ENCODE measurements at places on chromosomes 5 and 9.

DNA sequence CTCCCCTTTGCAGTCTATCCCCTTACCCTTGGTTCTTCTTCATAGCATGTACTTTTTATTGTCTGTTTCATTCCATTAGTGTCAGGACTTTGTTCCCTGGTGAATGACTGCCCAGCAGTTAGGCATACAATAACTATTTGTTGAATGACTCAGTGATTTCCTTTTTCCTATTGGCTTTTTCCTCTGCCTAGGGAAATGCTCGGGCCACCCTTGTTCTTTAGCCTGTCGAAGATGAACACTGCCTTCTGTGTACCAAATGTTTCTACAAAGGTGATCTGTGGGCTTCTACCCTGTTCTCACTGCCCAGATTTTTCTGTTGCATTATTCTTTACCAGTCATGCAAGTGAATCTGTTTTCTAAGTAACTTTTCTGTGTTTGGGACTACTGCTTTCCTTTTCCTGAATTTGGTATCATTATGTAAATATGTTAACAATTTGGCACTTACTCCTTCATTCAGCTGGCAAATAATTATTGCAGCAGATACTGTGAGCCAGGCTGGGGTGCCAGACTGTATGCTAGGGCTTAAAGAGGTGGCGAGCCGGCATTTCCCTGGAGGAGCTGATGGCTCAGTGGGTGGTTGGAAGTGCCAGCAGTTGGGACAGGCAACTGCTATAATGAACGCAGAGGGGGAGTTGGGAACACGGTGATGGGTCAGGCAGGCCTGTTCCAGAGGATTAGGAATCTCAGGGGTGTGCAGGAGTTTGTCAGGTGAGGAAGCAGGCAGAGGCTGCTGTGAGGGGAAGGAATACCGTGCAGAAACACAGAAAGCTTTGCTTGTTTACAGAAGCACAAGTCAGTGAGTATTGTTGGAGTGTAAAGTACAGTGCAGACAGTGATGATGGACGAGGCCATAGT lies 30.6 kb downstream of the KDM4C start:
- peak; percentile 47 for DNase-seq

- DNase-seq, result no peak
These were observed 383.4 kb downstream of the BRINP1 start for GRCh38 chr9:118985851-118986250.

DNA sequence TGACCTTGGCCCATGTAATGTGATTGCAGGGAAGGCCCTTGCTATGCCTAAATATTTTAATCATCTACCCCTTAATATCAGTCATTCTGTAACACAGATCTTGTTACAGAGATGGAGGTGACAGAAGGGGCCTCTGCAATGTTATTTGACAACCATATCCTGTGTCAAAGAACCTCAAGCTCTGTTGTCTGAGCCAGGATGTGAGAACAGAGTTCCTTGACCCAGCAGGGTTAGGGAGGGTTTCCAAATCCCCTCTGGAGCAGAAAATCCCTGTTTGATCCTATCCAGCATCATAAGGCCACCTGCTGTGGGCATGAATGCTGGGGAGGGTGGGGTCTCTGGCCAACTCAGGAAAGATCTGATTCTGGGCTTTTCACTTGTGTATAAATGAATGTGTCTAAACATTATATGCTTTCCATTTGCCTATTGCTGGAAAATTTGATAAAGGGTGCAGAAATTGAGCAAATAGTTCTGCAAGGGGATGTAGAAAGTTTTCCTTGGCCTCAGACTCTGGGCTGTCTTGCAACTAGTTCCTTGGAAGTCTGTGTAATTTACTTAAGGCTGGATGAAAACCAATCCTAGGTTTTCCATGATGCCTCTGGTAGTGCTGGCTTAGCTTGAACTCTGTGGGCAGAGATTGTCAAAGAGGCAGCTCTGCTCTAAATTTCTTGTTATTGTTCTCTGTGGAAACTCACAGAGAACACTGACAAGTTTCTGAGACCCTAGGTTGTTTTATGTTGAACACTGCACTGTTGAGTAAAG lies 71.0 kb downstream of the PGM5 start:
- DNase-seq, result no peak

DNA sequence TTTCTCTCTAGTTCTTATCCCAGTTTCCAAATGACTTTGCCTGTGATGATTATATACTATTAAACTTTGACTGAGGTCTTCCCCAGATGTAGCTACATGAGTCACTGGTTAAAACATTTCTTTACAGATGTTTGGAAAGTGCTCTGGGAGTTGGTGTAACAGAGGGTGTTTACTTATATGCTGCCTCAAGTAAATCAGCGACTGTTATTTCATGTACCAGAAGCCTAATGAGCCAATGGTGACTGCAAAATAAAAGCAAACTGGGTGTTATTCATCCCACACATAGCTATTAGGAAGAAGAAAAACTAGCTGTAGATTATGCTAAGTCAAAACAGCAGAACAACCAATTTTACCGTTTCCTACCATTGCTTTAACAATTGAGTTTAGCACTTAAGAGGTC lies 929.7 kb upstream of the SEMA6A start:
- no peak for DNase-seq

- no peak for DNase-seq
These were observed 115.6 kb upstream of the ALDH1B1 start for GRCh38 chr9:38276771-38277439.

DNA sequence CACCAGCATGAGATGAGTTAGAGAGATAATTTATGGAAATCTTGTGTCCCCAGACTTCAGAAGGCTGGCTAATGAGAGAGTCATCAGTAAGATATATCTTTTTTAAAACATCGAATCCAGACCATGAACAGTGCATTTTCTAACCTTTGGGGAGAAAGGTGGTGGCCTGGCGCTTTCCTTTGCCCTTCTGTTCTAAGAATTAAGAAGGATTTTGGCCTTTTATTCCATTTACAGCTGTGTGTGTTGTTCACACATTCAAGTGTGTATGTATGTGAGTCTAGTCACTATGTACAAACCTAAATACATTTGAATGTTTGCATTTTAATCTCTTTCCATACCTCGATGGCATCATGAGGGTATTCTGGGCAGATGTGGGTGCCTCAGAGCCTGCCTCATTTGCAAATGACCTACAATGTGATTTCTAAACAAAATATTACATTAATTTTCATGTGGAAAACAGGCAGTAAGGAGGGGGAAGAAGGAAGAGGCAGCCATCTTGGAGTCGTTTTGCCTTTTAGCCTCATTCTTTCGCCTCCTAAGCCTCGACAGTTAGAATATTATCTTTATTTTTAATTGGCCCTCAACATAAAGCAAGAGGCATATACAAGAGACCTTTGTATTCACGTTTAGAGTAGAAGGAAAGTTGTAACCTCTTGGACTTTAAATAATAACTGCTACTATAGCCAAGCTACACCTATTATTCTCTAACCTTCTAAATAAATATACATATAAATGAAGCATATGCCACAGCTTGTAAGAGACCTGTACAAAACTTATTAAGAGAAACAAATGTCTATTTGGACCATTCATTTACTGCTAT lies 125.3 kb upstream of the TMEM161B start:
- no peak for DNase-seq

- peak; percentile 24 for DNase-seq
These were observed 6.9 kb downstream of the FGD3 start for GRCh38 chr9:92954049-92954861.

- DNase-seq, result peak; percentile 86
These were observed 721 bp upstream of the MAML1 start for GRCh38 chr5:179731791-179732411.

GRCh38 chr5:93654676-93655075 lies 71.7 kb downstream of the NR2F1 start:
- DNase-seq, result no peak

- DNase-seq, result no peak
These were observed 20.3 kb downstream of the LPCAT1 start for GRCh38 chr5:1503241-1504068.

DNA sequence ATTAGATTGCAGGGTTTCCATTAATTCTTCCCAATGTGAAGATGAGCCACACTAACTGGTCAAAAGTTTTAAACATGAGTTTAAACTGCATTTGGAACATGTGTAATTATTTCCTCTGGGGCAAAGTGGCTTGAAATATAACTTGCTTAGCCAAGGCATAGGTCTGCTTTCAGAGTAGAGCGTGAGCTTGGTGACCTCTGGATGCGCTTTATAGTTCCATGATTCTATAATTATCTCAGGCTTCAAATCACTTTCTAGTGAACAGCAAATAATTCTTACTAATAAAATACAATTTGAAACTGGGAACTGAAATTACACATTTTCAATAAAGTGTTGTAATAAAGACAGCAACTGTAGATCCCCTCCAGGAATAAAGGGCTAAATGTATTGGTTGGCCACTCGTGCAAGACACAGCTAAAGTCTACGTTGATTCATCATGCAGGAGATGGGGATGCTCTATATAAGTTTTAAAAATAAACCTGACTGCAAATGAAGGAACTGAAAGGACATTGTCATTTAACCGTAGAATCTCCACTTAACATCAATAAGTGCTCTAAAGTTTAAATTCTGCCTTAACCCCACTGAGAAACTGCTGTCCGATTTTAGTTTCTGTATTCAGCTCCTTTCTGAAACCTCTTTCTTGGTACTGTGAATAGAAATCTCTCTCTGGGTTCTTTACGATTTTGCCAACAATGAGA lies 460.0 kb downstream of the PSAT1 start:
- DNase-seq, result no peak

DNA sequence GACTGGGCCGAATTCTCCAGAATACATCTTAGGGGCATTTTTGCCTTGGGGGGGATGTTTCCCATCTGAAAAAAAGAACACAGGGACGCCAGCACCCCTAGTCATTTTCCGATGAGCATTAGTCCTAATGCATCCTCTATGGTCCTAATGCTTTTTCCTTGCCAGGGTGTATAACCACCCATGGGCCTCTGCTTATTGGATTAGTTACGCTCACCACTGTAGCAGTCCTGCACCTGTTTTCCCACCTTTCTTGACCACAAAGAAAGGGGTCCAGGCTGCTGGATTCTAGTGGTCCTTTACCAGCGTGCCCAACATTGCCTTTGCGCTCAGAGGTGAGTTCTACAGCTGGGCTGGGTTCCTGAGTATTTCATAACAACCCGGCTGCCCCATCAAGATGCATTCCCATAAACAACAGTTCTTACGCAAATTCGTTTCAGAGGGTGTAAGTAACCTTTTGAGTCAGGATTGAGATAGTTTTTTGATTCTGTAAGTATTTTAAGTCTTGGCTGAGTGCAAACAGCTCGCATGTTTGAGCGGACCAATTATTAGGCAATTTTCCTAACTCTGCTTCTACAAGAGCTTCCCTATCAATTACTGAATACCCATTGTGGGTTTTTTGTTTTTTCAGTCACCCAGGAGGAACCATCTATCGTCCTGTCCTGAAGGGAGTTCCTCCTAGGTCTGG lies 135.1 kb downstream of the DROSHA start:
- DNase-seq, result no peak

- no peak for DNase-seq
These were observed 29.0 kb upstream of the PUM3 start for GRCh38 chr9:2872931-2873323.

DNA sequence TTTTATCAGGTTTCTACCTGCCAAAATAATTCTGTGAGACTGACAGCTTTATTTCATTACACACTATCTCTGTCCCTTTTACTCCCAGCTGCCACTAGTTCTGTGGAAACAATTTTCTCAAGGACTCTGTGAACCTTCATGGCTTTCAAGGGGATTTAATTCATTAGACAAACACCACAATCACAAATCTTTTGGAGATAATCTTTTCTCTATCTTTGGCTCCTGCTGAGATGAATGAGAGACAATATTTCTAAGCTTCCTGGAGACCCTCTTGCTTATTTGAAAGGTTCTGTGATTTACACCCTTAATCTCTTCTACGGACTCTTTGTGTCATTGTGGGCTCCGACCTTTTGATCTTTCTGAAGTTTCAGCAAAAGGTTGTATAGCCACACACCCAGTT lies 222.6 kb downstream of the PRDM9 start:
- DNase-seq, result no peak

DNA sequence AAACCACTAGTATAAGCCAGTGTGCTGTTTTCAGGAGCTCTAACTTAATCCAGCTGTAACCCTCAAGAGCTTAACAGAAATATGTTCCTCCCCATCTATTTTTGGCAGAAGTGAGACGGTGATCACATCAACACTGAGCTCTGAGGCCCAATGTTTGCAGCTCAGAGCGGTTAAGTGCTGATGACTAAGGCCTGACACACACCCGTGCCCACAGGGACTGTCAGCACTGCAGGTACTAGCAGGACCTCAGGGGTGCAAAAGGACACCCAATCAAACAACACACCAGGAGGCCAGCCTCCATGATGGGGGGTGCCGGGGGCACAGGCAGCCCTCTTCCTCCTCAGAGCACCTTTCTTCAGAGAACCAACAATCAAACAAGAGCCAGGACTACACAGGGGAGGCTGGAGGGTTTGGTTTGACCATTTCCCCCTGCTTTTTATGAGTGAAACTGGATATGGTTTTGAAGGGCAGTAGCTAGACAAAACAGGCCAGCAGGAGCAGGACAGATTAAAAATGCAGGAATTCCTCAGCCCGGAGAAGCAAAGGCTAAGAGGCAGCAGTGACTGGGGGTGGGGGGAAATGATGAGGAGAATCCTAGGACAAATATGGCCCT lies 61.3 kb downstream of the RAPGEF1 start:
- peak; percentile 96 for DNase-seq

- no peak for DNase-seq
These were observed 97.8 kb upstream of the KLF4 start for GRCh38 chr9:107587191-107587963.

DNA sequence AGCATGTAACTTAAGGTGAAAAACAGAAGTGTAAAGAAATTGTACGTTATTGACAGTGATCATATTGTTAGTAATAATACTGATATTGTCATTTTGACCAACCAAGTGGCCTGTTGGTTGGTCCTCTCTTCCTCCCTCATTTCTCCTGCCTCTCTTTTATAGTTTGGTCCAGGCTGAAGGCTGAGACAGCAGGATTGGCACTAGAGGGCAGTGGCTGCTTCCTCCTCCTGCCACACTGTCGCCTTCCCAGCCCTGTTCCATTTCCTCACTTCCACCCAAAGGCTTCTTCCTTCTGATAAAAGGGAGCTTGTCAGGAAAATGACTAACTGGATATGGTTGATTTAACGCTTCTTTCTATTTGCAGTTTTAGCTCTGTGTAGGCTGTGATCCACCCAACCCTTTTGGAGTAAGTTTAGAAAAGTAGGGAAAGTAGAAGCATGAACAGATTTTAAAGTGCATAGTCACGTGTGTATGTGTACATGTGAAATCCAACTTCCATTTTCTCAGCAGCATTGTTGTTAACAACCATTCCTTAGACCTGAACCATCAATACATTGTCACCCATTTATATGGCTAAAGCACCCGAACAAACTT lies 35.6 kb downstream of the PTCD2 start:
- peak; percentile 43 for DNase-seq

DNA sequence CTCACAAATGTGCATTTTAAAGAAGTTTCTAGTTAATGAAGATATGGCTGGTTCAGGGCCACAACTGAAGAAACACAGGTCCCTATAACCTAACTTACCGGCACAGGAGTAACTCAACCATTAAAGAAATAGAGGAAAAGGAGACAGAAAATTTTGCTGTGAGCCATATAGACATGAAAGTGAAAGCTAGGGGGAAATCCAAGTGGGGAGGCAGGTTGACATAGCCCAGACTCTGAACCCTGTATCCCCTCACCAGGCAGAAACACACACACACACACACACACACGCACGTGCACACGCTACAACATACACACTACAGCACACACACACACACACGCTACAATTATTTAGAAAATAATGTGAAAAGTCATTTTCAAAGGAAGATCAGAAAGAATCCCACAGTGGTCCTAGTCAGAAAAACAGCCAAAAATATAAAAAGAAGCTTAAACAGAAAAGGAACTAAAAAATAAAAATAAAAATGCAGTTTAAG lies 856.4 kb upstream of the CDH6 start:
- no peak for DNase-seq
